Stimulated activated CD8-positive, alpha-beta memory T cell treated with anti-CD3 and anti-CD28 coated beads, Interleukin-4, amount 100 ng/mL, for 4 hours (primary cell): ENCODE measurements at places on chromosomes 12 and 14.

GRCh38 chr12:43653917-43654316, 101.9 kb upstream of the ADAMTS20 start:
- no peak for DNase-seq

- no peak for DNase-seq
Observed at GRCh38 chr14:81125536-81125935, 95.2 kb downstream of the GTF2A1 start.

GRCh38 chr14:50794068-50794645, 36.8 kb downstream of the NIN start:
- DNase-seq, result no peak

GRCh38 chr14:83170165-83170564, 1636.5 kb upstream of the SEL1L start:
- DNase-seq, result no peak

DNA sequence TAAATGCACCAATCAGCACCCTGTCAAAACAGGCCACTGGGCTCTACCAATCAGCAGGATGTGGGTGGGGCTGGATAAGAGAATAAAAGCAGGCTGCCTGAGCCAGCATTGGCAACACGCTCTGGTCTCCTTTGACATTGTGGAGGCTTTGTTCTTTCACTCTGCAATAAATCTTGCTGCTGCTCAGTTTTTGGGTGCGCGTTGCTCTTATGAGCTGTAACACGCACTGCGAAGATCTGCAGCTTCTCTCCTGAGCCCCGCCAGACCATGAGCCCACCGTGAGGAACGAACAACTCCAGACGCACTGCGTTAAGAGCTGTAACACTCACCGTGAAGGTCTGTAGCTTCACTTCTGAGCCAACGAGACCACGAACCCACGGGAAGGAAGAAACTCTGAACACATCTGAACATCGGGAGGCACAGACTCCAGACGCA, 8.4 kb upstream of the PIANP start:
- DNase-seq, result no peak

DNA sequence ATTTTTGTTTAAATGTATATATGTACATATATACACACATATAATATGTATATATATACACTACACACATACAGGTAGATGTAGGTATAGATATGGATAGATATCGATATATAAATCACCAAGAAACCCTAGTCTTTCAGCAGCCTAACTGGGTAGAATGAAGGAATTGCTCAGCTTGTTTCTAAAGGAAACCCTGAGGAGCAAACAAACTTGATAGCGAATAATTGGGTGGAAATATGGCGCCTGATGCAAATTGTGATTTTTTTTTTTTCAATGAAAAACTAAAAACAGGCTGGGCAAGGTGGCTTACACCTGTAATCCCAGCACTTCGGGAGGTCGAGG, 254 bp upstream of the CCDC177 start:
- DNase-seq, result no peak

GRCh38 chr14:23640524-23641141, 4.5 kb downstream of the DHRS2 start:
- DNase-seq, result no peak

- DNase-seq, result no peak
Observed at GRCh38 chr12:95004610-95005009, 1.1 kb upstream of the NDUFA12 start.

DNA sequence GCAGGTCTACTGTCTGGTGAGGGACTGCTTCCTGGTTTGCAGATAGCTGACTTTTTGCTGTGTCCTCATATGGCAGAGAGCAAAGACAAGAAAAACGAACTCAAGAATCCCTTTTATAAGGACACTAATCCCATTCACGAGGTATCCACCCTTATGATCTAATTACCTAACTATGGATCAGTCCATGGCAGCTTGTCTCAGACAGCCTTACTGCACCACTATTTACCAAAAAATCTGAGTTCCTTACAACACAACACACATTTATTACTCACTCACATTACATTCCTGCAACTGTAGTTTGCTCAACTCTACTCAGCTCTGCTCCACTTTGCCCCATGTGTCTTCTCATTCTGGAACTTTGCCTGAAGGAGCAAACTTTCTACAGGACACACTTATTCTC, 10.1 kb upstream of the SLC6A15 start:
- no peak for DNase-seq

- DNase-seq, result no peak
Observed at GRCh38 chr14:105313381-105314286, 914 bp upstream of the PACS2 start.

GRCh38 chr14:93528884-93529558, 98.3 kb downstream of the UNC79 start:
- no peak for DNase-seq

- DNase-seq, result no peak
Observed at GRCh38 chr12:52521175-52521567, 977 bp upstream of the KRT5 start.

GRCh38 chr12:5134861-5135525, 91.3 kb downstream of the KCNA5 start:
- DNase-seq, result no peak

- DNase-seq, result no peak
Observed at GRCh38 chr12:62767496-62767895, 167.5 kb downstream of the PPM1H start.

DNA sequence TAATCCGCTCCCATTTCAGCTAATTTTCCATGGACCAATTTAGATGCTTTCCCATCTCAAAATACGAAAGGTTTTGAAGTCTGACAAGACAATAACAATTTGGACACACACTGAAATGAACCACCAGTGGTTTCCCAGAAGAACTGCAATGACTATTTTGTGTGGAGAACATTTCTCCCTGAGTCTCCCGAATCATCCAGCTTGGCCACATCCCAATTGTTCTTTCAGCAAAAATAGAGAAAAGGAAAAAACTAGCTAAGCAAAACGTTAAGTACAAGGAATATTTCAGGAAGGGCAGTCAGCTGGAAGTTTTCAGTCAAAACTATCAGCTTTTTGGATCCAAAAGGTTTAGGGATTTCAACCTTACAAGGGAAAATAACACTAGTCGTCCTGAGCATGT, 390.6 kb downstream of the KCNH5 start:
- no peak for DNase-seq
